ENCODE measurements at places on chromosomes 4 and X.

GRCh38 chr4:8260656-8261111 is 8.9 kb upstream of the HTRA3 start:
- DNase-seq, result no peak

DNA sequence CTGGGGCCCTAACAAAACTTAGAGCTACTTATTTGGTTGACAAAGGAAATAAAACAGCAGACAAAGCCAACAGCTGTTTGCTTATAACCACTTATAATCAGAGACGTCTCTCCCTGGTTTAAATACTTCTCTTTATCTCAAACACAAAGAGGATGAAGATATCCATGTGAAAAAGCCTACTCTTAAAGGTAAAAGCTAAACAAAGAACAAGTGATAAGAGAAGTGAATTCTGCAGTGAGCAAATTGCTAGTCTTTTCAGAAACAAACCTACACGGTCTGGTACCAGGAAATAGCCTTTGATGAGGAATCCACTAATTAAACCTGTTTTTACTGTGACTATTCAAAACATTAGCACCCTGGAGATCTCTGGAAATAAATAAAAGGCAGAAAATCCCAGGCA is 46.7 kb downstream of the GRIA3 start:
- no peak for DNase-seq

DNA sequence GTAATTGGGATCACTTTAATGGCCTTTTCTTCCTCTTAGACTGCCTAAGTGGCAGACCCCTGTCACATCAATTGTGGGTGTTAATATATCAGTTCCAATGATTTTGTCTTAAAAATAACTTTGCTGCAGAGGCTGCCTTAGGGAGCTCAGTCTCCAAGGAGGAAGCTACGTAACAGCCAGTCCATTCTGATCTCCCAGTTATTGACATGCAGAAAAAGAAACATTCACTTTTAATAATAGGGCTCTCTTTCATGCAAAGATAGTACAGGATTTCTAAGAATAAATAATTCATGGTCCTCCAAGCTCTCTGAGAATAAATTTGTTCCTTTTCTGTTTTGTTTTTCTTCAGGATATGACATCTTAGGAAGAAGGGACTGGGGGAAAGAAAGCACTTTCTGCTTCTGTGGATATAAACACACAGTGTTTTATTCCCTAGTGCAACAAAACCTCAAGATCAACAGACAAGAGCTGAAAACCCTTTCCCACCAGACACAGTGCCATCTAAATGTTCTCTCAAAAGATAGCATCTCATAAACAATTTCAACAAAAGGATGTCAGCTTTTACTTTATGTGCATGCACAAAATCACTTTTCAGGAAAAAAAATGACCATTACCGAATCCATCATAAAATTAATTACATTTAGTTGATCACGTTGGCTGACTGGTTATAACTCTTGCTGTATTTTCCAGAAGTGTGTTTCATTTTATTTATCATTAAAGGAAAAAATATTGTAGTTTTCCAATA is 372.4 kb upstream of the SLC7A11 start:
- no peak for DNase-seq

DNA sequence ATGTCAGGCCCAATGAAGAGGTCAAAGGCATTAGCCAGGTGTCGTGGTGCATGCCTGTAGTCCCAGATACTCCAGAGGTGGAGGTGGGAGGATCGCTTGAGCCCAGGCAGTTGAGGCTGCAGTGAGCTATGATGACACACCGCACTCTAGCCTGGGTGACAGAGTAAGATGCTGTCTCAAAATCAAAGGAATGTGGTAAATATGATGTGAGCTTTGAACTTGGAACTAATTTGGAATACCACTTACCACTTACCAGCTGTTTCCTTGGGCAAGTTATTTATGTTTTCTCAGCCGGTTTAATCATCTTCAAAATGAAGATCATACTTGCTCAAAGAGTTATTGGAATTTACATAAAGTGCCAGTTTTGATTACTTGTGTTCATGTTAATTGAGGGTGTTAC is 23.8 kb upstream of the SEPSECS start:
- DNase-seq, result no peak

- DNase-seq, result no peak
These were observed 91.2 kb downstream of the RAP1GDS1 start for GRCh38 chr4:98352396-98352795.
